Effector CD4-positive, alpha-beta T cell (primary cell): ENCODE measurements at places on chromosomes 16 and 17.
A peak's percentile ranks its signal among the peaks of the same experiment; 100 is the strongest.

DNA sequence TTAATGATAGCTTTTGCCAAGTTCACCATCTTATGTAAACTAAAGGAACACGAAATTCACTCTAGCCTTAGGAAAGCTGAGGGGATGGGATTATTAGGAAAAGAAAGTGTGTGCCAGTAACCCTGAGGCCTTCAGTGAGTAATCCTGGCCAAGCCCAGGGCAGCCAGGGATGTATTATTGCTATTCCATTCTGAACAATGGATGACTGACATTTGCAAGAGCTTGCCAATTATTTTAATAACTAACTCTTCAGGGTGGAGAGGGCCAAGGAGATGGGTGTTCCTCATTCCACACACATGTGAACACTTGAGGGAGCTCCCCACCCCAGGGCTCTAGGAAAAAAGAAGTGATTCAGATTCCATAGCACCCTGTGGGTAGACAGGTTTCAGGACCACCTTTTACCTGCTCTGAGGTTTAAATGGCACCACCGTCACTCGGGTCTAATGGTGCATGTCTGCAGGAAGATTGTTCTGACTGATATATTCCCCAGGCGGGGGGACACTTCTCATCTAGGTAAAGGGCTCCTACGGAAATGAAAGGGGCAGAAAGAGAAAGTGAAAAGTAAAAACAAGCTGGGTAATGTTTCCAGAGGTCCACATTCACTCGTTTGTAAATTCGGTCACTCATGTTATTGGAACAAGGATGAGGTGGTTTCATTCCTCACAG is 41.5 kb downstream of the TK2 start:
- DNase-seq: no peak

DNA sequence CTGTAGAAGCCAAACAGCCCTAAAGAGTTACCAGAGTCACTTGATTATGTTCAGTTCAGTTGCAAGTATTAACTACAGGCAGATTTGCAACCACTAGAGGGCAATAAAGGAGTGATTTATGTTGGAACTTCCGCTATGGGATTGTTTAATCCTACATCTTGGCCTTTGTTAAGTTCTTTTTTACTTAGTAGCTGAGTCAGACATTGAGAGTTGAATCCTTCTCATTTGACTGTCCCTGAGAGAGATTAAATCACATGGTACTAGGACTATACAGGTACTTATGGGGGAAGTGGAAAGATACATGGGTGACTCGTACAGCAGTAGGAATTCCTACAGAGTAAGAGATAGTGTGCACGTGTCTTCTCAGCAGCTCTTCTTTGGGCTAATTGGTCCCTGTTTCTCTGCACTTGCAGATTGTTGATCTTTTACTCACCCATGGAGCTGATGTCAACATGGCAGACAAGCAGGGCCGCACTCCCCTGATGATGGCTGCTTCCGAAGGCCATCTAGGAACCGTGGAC is 40.3 kb downstream of the CYB561 start:
- no peak for DNase-seq

GRCh38 chr16:54072237-54072636 is 214.3 kb downstream of the IRX3 start:
- no peak for DNase-seq

DNA sequence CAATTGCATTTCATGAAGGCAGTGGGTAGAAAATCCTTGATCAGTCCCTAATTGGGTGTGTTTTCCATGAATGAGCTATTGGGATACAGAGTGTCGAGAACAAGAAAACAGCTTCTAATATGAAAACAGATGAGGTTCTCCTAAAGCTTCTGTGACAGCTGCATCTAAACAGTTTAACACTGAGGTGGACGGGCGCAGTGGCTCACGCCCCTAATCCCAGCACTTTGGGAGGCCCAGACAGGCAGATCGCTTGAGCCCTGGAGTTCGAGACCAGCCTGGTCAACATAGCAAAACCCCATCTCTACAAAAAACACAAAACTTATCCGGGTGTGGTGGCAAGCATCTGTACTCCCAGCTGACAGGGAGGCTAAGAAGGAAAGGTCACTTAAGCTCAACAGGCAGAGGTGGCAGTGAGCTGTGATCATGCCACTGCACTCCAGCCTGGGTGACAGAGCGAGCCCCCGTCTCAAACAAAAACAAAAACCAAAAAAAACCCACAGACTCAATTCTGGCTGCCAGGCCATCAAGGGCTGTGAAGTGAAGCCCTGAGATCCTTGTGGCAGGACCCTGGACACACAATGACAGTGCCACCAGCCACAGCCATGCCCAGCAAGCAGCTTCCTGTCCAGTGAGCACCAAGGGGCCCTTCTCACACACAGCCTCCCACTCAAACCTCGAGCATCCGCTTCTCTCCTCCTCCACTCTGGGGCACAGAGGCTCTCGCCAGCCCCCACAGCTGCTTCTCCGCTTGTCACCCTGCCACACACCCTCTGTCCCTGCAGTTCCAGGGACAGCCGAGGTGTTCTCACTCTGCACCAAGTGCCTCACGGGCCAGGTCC is 44.0 kb downstream of the ANKRD11 start:
- DNase-seq: no peak

DNA sequence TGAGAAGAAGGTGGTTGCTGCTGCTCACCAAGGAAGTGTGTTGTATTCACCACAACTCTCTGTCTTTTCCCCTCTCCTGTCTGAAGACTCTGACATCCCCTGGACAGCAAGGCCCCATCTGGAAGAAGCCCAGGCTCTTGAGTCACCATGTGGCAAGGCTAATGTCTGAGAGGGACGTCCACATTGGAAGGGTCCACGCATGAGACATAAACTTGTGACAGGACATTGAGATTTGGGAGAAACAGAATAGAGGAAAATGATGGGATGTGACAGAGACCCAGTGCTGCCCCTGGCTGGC is 176.5 kb downstream of the IRF8 start:
- no peak for DNase-seq

GRCh38 chr16:3135126-3135715 is 392 bp downstream of the ZNF213 start:
- no peak for DNase-seq

- DNase-seq: no peak
Observed at GRCh38 chr17:16294560-16294959, 58.7 kb downstream of the CENPV start.

- no peak for DNase-seq
Observed at GRCh38 chr17:58032691-58033415, 25.8 kb upstream of the SRSF1 start.

DNA sequence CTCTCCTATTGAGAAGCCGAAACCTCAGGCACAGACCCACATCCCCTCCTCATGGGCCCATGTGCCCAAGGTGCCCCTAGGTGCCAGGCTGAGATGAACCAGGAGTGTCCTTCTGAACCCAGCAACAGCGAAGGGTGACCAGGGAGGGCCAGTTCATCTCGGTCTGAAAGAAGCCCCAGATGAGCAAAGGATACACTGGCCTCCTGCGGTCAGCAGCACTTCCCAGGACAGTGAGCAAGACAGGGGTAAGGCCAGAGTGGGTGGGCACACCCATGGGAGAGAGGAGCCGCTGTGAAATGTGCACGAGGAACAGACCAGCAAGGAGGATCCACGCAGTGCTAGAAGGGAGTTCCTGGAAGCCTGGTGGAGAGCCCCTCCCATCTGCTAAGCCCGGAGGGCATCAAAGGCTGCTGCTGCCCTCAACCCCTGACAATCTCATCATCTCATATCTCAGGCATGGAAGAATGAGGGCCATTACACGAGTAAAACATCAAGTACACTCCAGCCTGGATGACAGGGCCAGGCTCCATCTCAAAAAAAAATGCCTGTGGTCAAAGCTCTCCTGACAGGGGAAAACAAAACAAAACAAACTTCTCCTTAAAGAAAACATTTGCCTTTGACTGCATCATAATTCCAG is 3.3 kb upstream of the HBZ start:
- DNase-seq: no peak

- DNase-seq: no peak
Observed at GRCh38 chr16:5016967-5017677, 16.6 kb downstream of the NAGPA start.

DNA sequence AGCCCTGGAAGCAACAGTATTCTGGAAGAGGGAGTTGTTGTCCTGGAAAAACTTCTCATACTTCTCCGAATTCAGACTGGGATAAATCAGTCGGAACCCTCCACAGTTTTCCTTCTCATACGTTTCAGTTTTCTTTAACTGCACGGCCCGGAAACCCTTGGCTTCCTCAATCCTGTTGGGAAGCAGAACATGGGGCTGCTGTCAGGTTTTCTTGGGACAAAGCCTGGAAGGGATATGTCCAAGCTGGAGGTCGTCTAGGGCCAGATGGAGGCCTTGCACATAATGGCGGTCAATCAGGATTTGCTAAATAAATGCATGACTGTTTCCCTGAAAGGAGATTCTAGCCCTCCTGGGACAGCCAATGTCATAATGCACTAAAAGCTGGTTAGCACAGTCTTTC is 29.2 kb downstream of the TTLL6 start:
- no peak for DNase-seq

DNA sequence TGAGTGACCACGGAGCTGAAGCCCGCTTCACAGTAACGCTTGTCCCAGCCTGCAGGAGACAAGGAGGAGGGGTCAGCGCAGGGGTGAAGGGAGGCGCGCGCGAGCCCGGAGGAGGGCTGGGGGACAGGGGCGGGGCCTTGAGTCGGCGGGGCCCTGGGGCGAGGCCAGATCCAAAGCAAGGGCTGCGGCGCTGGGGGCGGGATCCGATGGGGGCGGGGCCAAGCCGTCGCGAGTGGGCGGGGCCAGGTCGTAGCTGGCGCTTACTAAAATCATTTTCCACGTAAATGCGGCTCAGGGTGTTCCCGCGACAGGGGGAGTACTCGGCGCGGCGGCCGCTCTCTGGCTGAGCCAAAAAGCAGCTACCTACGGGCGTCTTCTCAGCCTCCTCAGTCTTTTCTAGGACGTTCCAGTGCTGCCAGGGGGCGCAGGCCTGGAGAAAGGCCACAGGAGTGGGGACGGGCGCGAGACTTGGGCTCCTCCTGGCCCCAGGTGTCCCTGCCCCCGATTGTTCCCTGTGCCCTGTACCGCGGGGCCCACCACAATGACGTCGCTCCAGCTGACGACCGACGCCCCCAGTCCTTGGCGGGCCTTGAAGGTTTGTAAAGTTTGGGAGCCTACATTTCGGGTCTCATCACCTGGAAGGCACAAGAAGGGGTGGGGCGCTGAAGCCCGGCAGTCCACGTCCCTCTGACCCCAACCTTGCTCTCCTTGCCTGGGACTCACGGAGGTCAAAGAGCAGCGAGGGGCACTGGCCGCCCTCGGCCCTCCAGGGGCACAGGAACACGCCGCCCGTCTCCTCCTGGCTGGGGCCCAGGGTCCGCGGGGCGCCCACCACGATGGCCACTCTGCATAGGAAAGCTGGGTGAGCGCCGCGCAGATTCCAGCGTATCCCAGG is 3.9 kb downstream of the ITGA2B start:
- peak; percentile 72 for DNase-seq

- DNase-seq: no peak
Observed at GRCh38 chr17:50219939-50220465, 18.6 kb upstream of the COL1A1 start.

- no peak for DNase-seq
Observed at GRCh38 chr16:72013389-72013788, 4.8 kb downstream of the DHODH start.

DNA sequence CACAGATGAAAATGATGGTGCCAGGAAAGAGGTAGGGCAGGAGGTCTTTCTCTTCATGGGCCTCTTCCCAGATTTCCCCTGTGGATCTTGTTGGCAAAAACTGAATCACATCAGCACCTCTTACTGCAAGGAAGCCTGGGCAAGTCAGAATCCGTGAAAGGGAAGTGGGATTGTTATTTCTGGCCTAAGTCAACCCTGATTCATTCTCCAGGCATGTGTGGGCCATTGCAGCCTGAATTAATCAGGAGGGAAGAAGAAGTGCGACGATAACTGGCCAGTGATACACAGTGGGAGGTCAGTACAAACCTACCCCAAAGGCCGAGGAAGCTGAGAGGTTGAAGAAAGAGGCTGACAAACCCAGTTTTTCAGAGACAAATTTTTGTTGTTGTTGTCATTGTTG is 17.9 kb upstream of the NSMCE1 start:
- no peak for DNase-seq

- no peak for DNase-seq
Observed at GRCh38 chr17:72426321-72426720, 305.5 kb downstream of the SOX9 start.

- DNase-seq: no peak
Observed at GRCh38 chr16:20485408-20485807, 34.1 kb downstream of the ACSM2A start.

- DNase-seq: no peak
Observed at GRCh38 chr17:31089471-31089870, 5.3 kb upstream of the NF1 start.

GRCh38 chr16:17160920-17161431 is 309.8 kb downstream of the XYLT1 start:
- no peak for DNase-seq

DNA sequence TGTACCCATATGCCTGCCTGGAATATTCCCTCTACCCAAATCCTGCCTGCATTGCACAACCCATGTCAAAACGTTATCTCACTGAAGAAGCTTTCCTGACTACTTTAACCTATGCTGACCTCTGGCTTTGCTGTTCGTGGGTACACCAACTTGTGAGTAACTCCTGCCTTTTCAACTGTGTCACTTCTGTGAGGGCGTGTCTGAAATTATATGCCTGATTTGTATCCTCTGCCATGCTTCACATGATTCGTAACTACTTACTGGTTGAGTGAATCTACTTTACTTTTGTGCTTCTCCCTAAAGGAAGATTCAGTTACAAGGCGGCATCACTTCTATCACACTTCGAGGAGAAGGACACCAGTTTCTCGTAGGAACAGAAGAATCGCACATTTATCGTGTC is 33.3 kb upstream of the USP43 start:
- DNase-seq: no peak

DNA sequence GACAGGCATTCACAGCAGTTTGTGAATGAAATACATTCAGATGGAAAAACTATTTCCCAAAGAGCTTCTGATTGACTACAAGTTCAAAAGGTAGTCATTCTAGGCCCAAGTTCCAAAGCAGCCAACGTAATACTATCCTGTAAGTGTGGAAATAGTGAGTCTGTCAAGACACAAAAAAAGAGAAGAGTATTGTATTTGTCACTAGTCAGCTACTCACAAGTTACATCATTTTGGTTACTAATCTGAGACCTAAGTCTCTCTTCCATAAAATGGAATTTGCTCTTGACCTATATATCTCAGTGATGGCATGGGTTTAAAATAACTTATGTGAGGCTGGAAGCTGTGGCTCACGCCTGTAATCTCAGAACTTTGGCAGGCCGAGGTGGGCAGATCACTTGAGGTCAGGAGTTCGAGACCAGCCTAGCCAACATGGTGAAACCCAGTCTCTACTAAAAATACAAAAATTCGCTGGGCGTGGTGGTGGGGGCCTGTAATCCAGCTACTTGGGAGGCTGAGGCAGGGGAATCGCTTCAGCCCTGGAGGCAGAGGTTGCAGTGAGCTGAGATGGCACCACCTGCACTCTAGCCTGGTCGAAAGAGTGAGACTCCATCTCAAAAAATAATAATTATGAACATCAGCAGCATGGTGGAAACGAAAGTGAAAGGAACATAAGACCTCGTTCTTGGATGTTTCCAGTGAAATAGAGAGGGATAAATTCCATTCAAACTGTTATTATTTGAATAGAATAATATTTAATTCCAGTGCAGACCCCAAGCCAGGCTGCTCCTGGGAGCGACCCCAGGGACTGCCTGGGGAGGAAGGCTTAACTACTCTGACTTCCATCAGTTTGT is 2.9 kb downstream of the CMC2 start:
- DNase-seq: no peak

GRCh38 chr16:85042167-85042526 is 14.6 kb downstream of the KIAA0513 start:
- DNase-seq: no peak

GRCh38 chr17:76740329-76741118 is 2.6 kb downstream of the MFSD11 start:
- no peak for DNase-seq
